ENCODE measurements at places on chromosomes 3 and 15.

- DNase-seq, result no peak
Measured at GRCh38 chr15:101425787-101426365, 63.6 kb downstream of the PCSK6 start.

GRCh38 chr15:72698938-72699337 is 12.9 kb downstream of the BBS4 start:
- DNase-seq, result no peak

DNA sequence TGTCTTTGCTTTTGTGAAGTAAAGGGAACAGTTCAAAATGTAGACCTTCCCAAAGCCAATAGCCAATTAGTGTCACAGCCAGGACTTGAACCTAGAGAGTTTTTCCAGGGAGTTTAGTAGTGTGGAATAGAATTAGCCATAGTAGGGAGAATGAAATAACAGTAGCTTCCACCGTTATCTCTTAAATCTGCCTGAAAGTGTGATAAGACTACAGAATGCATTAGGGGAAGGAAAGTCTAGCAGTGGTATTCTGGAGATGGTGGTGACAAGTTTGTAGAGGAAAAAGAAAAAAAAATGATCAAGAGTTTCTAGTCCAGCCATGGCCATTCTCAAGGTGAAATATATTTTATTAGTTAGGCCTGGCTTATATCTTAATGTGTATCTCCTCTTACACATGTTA is 13.8 kb downstream of the ATP11B start:
- no peak for DNase-seq

DNA sequence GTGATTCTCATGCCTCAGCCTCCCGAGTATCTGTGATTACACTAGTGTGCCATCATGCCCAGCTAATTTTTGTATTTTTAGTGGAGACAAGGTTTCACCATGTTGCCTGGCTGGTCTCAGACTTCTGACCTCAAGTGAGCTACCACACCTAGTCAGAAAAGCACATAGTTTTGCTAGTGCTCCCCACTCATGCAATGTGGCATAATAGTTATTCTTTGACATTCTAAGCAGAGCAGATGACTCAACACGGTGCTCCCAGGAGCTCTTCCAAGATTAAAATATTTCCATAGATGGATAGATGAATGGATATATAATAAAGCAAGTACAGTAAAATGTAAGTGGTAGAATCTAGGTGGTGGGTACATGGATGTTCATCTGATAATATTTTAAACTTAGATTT is 53.1 kb upstream of the GK5 start:
- no peak for DNase-seq

DNA sequence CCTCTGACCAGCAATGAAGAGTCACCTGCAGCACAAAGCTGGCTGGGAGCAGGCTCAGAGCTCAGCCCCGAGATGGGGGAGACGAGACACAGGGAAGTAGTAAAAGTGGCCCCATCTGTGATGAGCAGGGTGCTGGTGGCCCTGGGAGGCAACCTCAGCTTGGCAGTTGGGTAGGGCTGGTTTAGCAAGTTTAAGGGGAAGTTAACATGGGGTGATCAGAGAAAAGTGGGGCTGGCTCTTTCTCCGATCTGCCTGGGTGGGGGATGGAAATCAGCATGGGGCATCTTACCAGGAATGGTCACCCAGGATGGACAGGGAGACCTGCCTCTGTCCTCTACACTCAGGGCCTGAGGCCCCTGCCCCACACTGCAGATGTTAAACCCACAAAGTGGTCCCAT is 29.9 kb upstream of the SFMBT1 start:
- DNase-seq, result no peak

DNA sequence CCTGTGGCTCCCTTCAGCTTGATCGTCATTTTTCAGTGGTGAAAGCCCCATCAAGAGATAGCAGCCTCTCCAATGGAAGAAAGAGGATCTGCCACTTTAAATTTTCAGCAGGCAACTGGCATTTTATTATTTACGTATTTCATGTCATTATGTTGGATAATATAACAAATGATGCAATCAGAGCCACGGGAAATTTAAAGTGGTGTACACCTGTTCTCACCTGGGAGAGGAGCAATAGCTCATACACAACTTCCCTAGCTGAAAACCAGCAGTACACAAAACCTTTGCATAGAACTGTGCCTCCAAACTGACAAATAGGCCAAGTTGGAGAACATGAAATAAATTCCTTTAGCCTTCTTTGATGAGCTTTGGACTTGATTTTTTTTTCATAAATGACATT is 136.9 kb downstream of the SATB1 start:
- no peak for DNase-seq

GRCh38 chr15:80183306-80183705 is 30.5 kb downstream of the FAH start:
- DNase-seq, result no peak

DNA sequence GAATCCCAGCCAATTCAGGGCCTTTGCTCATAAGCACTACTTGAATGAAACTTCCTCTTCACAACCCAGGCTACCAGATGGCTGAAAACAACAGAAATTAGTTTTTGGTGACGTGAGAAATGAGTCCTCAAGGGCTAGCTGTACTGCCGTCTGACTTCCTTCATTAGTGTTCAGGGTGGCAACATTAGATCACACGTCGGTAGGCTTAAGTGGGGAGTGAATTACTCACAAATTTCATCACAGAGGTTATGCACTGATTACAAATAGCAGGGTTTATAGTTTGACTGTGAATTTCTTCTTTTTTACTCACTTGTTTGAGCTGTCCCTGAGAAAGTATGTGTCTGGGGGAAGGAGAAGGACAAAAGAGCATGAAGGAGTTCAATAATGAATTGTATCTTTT is 397.2 kb downstream of the GAP43 start:
- no peak for DNase-seq

GRCh38 chr3:159455741-159456181 is 532.9 kb upstream of the IL12A start:
- no peak for DNase-seq

DNA sequence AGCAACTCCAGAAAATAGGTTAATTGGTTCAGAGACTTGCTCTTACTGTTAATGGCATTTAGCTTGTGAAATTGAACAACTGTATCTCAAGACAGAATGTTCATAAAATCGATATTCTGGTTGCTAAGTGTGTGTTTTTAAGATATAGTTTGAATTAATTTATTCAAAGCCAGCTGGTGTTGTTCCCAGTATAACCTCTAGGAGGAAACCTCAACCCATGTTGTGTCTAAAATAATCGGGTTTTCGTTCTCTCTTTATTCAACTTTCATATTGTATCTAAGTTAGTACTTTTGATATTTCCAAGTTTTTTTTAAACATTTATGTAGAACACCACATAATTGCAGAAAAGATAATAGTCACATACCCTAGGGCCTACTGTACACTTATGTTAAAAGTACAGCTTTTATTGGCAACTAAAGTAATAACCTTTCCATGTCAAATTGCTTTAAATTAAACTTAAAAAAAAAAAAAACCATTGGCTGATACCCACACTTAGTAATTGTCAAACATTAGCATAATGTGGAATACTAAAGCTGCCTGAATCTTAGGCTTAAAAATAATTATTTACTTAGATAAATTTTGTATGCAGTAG is 90.9 kb downstream of the SAMMSON start:
- no peak for DNase-seq

DNA sequence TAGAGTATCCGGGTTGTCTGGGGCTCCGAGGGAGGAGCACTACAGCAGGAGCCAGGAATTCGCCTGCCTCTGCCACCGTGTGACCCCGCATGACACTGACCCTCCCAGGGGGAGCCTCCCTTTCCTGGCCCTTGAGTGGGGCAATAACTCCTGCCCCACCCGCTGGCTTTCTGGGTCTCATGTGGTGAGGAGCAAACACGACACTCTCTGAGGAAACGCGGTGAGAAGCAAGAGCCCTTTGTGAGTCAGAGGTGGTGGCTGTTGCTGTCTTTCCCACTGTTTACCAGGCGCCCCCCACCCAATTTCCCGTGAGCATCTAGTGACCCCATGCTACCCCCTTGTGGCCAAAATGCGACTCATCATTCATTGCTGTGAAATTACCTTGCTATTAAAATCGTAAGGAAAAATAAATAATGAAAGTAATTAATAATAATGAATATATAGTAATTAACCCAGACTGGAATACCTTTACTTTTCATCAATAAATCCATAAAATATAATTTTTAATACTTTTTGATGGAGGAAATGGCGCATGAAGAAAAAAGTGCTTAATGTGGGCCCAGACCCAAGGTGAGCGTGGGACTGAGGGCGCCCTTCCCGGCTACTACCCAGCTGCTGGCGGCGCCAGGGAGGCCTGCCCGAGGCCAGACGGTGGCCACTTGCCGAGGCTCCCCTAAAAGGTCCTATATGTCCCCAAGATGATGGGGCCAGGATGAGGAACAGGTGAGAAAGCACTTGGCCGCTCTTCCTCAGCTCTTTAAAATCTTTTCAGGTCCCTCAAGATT is 29.3 kb downstream of the CCNL1 start:
- no peak for DNase-seq

GRCh38 chr3:66948041-66948440 is 50.1 kb upstream of the KBTBD8 start:
- DNase-seq, result no peak

GRCh38 chr3:60081381-60082095 is 1031.7 kb upstream of the CFAP20DC start:
- DNase-seq, result no peak

DNA sequence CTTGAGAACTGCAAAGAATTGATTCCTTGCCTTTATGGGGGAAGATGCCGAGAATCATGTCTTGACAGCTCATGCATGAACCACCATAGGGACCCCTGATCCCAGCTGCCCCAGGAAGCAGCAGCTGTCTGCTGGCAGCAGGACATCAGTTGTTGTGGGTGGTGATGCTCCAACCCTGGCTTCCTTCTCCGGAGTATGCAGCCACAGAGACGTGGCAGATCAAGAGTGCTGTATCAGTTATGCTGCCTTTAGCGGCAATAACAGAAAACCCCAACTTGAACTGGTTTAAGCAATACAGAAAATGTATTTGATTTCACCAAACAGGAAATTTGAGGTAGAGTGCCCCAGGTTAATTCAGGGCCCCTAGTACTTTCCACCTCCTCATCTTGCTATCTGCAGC is 92.2 kb upstream of the TNFAIP8L3 start:
- DNase-seq, result no peak

DNA sequence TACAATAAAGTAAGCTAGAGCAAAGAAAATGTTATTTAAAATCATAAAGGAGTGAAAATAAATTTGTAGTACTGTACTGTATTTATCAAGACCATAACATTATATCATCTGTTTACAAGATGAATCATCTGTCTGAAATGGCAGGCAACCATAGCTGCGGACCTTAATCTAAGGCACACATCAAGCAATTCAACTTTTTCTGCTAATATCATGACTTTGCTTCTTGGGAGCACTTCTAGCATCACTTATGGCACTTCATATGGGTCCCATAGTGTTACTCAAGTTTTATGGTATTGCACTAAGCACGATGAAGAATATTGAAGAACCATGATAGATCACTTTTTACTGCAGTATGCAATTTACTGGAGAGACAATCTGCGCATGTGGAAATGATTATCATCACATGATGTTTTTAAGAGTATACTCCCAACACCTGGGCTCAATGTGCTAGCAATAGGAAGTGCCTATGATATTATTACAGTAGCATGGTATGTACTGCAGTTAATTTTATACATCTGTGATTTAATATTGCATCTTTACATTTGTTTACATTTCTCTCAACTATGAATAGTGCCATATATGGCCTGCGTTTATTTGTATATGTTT is 137.7 kb upstream of the NECTIN3 start:
- peak; percentile 57 for DNase-seq

- no peak for DNase-seq
Measured at GRCh38 chr3:126912027-126912422, 70.9 kb upstream of the PLXNA1 start.

DNA sequence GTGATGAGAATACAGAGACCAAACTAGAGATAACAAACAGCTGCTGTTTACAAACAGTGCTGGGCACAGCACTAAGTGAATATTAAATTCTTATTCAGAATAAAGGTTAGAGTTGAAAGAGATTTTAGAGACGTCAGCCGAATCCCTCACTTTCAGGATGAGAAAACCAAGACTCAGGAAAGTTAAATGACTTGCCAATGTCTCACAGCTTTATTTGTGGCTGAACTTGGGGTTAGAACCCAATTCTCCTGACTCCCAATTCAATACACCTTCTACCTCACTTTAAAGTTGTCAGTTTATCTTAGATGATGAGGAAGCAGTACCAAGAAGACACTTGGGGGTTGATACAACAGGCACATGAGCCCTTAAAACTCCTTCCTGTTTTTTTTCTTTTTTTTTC is 180.9 kb downstream of the GAP43 start:
- no peak for DNase-seq

DNA sequence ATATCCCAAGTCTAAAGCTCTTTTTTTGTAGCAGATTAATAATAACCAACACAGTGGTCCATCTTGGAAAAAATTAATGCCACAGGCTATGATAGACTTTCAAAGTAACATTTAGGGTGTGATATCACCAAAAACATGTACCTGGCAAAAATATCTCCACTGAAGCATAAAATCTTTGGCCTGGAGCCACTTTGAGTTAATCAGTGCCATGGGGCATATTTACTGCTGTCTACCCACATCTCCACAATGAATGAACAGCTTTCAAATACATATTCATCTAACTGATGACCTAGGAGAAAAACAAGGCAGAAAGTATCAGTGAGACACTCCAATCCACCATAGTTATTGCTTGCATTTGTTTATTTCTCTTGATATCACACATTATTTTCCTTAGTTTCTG is 296.0 kb upstream of the MDFIC2 start:
- no peak for DNase-seq

DNA sequence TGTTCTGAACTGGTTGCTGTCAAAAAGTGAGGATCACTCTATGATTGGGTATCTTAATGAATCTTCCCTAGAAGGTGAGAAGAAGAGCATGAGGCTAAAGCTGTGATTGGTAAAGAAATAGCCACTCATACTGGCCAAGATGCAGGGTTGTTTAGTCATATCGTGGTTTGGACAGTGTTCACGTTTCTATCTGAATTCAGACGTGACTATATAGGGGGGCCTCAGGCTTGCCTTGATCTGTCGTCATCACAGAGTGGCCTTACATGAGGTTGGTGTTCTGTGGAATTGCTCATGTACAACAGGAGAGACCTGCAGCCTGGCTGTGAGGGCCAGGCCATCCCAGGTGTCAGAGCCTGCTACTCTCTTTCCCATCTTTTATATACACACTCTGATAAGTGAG is 12.4 kb downstream of the RTP2 start:
- no peak for DNase-seq

GRCh38 chr3:195204360-195205163 is 66.4 kb downstream of the XXYLT1 start:
- no peak for DNase-seq

- peak; percentile 74 for DNase-seq
Measured at GRCh38 chr3:58161435-58162398, 49.1 kb downstream of the DNASE1L3 start.

- DNase-seq, result no peak
Measured at GRCh38 chr15:58715266-58715917, 34.1 kb downstream of the ADAM10 start.

GRCh38 chr3:112390783-112391641 is 58.1 kb downstream of the CD200 start:
- peak; percentile 93 for DNase-seq

- no peak for DNase-seq
Measured at GRCh38 chr3:32117320-32117719, 10.9 kb downstream of the GPD1L start.
